ENCODE measurements at places on chromosomes 6 and 20.
A peak's percentile ranks its signal among the peaks of the same experiment; 100 is the strongest.

- H3K4me1 ChIP-seq = no peaks in the 10 kb centered on the region
- H3K27ac ChIP-seq = no peak overlapping the region
- DNase-seq = no peak
- no peak overlapping the region for H3K4me3 ChIP-seq
These were observed 1046.7 kb upstream of the MAP3K7 start for GRCh38 chr6:91633374-91634111.

GRCh38 chr6:20790032-20790791 is 256.0 kb downstream of the CDKAL1 start:
- H3K4me3 ChIP-seq = no peak overlapping the region
- DNase-seq = no peak
- no peaks in the 10 kb centered on the region for H3K4me1 ChIP-seq

DNA sequence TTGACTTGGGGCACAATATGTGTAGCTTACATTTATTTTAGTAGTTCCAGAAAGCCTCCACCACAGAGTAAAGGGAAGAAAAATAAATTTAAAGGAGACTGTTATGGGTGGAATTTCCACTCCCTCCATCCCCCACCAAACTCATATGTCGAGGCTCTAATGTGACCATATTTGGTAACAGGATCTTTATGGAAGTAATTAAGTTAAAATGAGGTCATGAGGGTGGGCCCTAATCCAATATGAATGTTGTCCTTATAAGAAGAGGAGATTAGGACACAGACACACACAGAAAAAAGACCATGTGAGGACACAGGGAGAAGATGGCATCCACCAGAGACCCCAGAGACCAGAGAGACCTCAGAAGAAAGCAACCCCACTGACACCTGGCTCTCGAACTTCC is 189.7 kb downstream of the EDN1 start:
- no peaks in the 10 kb centered on the region for H3K36me3 ChIP-seq
- peaks cover 5% of the 10 kb centered on the region for H3K4me1 ChIP-seq
- no peaks in the 10 kb centered on the region for H3K27me3 ChIP-seq
- H3K4me3 ChIP-seq = no peak overlapping the region
- H3K27ac ChIP-seq = no peak overlapping the region

DNA sequence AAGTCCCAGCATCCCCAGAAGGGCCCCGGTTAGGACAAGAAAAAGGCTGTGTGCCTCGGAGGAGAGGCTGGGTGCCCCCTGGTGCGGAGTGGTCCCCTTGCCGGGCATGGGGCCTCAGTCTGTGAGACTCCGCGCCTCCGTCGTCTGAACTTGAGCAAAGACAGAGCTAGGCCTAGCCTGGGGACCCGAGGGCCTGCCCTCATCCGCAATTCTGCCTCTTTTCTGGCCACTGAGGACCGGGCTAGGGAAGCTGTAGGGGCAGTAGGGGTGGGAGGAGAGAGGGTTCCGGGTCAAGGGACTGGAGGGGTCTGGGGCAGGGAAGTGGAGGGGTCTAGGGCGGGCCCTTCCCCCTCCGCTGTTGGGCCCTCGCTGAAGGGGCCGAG is 550 bp upstream of the HSPA12B start:
- H3K36me3 ChIP-seq = no peaks in the 10 kb centered on the region
- no peak for DNase-seq
- H3K4me3 ChIP-seq = no peak overlapping the region
- H3K4me1 ChIP-seq = no peaks in the 10 kb centered on the region

DNA sequence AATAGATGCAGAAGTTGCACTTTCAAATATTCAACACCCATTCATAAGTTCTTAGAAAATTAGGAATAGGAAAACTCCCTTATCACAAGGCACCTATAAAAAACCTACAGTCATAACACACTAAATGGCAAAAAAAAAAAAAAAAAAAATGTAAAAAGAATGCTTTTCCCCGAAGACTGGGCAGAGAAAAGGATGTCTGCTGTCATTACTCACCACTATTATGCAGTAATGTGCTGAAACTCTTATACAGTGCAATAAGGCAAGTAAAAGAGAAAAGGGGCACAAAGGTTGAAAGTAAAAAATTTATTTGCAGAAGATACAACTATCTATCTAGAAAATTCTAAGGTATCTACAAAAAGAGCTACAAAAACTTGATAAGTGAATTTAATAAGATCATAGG is 607.8 kb upstream of the ARID1B start:
- DNase-seq = no peak
- H3K27me3 ChIP-seq = no peaks in the 10 kb centered on the region
- no peaks in the 10 kb centered on the region for H3K36me3 ChIP-seq
- H3K4me3 ChIP-seq = no peak overlapping the region

- H3K4me3 ChIP-seq = no peak overlapping the region
- H3K27me3 ChIP-seq = no peaks in the 10 kb centered on the region
- H3K4me1 ChIP-seq = no peaks in the 10 kb centered on the region
- DNase-seq = no peak
- no peaks in the 10 kb centered on the region for H3K36me3 ChIP-seq
These were observed 81.6 kb downstream of the C6orf118 start for GRCh38 chr6:165227644-165228329.

GRCh38 chr6:17022604-17023003 is 79.2 kb upstream of the STMND1 start:
- H3K4me3 ChIP-seq = no peak overlapping the region
- no peak for DNase-seq
- H3K36me3 ChIP-seq = no peaks in the 10 kb centered on the region
- H3K27ac ChIP-seq = no peak overlapping the region
- H3K27me3 ChIP-seq = peaks cover 59% of the 10 kb centered on the region
- peaks cover 27% of the 10 kb centered on the region for H3K4me1 ChIP-seq

- no peaks in the 10 kb centered on the region for H3K4me1 ChIP-seq
- H3K36me3 ChIP-seq = no peaks in the 10 kb centered on the region
- H3K27me3 ChIP-seq = no peaks in the 10 kb centered on the region
These were observed 38.7 kb downstream of the ZBTB2 start for GRCh38 chr6:151352410-151353396.

GRCh38 chr20:57762531-57763234 is 52.9 kb upstream of the PMEPA1 start:
- no peaks in the 10 kb centered on the region for H3K36me3 ChIP-seq
- H3K27ac ChIP-seq = no peak overlapping the region
- no peak for DNase-seq
- no peak overlapping the region for H3K4me3 ChIP-seq
- H3K4me1 ChIP-seq = no peaks in the 10 kb centered on the region

DNA sequence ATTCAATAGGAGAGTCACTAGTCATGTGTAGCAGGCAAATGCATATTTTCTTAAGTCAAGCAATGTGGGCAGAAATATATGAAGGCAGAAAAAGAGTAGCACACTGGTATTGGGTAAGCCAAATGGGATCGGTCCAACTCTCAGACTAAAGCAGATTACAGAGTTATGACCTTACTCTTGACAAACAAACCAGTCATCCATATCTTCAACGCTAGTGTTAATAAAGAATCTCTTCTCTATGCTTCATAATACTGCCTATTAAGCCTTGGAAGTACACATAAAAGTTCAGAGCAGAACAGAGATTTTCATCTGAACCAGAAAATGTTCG is 320.2 kb upstream of the JARID2 start:
- DNase-seq = no peak
- no peak overlapping the region for H3K27ac ChIP-seq
- no peak overlapping the region for H3K4me3 ChIP-seq
- peaks cover 78% of the 10 kb centered on the region for H3K4me1 ChIP-seq

GRCh38 chr6:134911547-134911946 is 38.4 kb downstream of the ALDH8A1 start:
- no peaks in the 10 kb centered on the region for H3K36me3 ChIP-seq
- no peak overlapping the region for H3K4me3 ChIP-seq
- H3K27me3 ChIP-seq = no peaks in the 10 kb centered on the region

DNA sequence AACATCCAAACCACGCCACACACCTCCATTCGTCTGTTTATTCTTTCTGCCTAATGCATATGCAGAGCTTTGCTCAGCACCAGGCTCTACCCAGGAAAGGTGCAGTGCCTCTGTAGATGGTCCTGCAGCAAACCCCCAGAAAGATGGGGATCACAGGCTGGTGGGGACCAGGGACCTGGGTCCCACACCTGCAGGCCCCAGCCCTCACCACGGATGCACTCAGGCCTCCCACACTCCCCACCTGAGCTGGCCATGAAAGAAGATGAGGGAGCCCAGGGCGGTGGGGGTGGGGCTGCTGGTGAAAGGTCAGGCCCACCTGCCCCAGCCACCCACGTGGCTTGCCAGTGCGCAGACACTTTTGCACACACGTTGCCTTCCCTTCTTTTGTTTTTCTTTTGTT is 217.7 kb downstream of the TAF4 start:
- DNase-seq = no peak
- no peaks in the 10 kb centered on the region for H3K36me3 ChIP-seq
- H3K27ac ChIP-seq = no peak overlapping the region
- no peaks in the 10 kb centered on the region for H3K4me1 ChIP-seq
- no peaks in the 10 kb centered on the region for H3K27me3 ChIP-seq

GRCh38 chr6:35312076-35312800 is 14.6 kb downstream of the DEF6 start:
- H3K27ac ChIP-seq = peak overlapping the region; percentile 47
- peaks cover 48% of the 10 kb centered on the region for H3K4me1 ChIP-seq

DNA sequence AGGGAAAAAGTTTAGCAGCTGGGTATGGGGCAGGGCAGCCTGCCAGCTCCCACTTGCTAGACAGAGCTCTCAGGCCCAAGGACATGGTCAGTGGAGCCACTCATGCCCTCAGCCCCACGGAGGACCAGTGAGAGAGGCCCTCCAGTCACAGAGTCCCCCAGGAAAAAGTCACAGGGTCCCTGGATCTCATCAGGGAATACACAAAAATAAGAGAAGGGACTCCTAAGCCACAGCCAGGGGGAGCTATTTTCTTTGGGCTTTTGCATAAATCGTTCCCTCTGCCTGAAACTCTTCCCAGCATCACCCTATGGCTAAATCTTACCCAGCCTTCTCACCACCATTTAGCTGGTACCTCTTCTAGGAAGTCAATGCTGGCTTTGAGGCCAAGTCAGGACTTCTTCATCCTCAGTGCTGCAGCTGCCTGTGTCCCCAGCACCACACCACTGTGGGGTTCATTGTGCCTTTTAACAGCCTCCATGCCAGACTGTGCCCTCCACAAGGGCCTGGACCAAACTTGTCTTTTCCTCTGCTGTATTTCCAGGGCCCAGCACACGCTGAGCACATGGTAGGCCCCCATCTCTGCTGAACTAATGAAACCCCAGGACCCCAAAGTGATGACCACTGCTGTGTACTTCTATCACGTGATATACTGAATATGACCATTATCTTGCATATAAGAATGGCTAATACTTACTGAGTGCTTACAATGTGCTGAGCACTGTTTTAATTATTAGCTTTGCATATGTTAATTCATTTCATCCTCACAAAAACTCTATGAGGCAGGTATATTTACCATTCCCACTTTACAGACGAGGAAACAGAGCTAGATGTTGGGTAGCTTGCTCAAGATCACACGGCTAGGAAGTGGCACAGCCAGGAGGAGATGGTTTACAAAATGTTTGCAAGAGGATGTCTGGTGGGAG is 2.0 kb downstream of the ZNF335 start:
- H3K27me3 ChIP-seq = no peaks in the 10 kb centered on the region
- H3K27ac ChIP-seq = no peak overlapping the region
- peak; percentile 50 for DNase-seq
- H3K36me3 ChIP-seq = peaks cover 46% of the 10 kb centered on the region
- no peak overlapping the region for H3K4me3 ChIP-seq

- H3K36me3 ChIP-seq = no peaks in the 10 kb centered on the region
- no peak overlapping the region for H3K4me3 ChIP-seq
- H3K27me3 ChIP-seq = no peaks in the 10 kb centered on the region
- DNase-seq = no peak
- H3K4me1 ChIP-seq = peaks cover 5% of the 10 kb centered on the region
- H3K27ac ChIP-seq = no peak overlapping the region
These were observed 78.4 kb downstream of the AHI1 start for GRCh38 chr6:135419162-135419561.

GRCh38 chr20:55211481-55211880 is 736.1 kb downstream of the DOK5 start:
- no peaks in the 10 kb centered on the region for H3K27me3 ChIP-seq
- H3K4me1 ChIP-seq = no peaks in the 10 kb centered on the region
- DNase-seq = no peak
- H3K27ac ChIP-seq = no peak overlapping the region
- H3K4me3 ChIP-seq = no peak overlapping the region

GRCh38 chr6:135002974-135003703 is 51.5 kb downstream of the HBS1L start:
- H3K4me3 ChIP-seq = no peak overlapping the region
- no peaks in the 10 kb centered on the region for H3K27me3 ChIP-seq
- H3K36me3 ChIP-seq = peaks cover 41% of the 10 kb centered on the region
- no peak overlapping the region for H3K27ac ChIP-seq

DNA sequence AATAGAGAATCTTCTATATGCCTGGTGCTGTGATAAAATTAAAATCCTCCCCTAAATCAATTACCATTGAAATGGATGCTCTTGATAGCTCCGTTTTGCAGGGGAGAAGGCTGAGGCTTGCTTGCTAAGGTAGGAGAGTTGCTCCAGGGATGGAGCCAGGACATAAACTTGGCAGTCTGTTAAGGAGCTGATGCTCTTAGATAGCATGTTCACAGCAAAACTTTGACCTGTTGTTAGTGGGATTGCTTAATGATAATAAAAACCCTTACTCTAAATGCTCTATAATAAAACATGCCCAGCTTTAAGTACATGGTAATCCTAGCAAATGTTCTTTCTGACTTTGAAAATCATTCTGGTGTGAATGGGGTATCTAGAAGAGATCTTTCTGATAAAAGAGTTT is 228.4 kb upstream of the JAG1 start:
- no peak overlapping the region for H3K27ac ChIP-seq
- H3K36me3 ChIP-seq = no peaks in the 10 kb centered on the region
- no peak overlapping the region for H3K4me3 ChIP-seq
- no peaks in the 10 kb centered on the region for H3K4me1 ChIP-seq

GRCh38 chr6:53614676-53615075 is 50.9 kb downstream of the KLHL31 start:
- H3K27ac ChIP-seq = no peak overlapping the region
- DNase-seq = no peak
- H3K4me3 ChIP-seq = no peak overlapping the region
- H3K4me1 ChIP-seq = peaks cover 9% of the 10 kb centered on the region

DNA sequence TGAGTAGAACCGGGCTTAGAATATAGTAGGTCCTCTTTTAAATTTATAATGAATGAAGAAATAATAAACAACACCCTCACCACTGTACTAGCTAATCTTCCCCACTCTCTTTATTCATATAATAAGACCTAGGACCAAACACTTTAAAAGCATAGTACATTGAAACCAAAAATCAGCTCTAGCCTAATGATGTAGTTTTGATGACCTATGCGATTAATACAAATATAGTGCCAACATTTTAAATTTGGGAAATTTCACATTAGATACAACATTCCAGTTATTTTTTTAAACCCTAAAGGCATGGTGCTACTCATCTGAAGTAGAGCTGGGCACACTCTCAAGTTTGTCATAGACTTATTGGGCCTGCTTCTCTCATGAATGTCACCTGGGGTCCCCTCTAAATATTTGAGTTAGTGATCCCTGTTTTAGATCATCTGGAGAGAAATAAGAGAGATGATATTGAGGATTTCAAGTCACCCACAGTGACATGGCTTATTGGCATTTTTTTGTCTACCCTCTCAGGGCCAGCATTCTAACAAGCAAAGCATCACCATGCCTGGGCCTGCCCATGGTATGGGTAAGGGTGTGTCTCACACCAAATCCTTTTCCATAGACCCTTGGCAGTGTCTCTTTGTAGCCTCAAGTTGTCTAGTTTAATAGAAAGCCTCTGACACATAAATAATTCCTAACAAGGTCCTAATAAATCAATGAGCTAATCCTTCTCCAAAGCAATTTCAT is 319.8 kb downstream of the HIVEP2 start:
- no peak overlapping the region for H3K4me3 ChIP-seq
- no peak overlapping the region for H3K27ac ChIP-seq
- no peak for DNase-seq
- no peaks in the 10 kb centered on the region for H3K36me3 ChIP-seq
